Nasal cavity respiratory epithelium epithelial cell of viscerocranial mucosa (primary cell): ENCODE measurements at places on chromosomes 12 and 14. TPM values are rescaled to one million over a fixed set of nuclear protein-coding genes. Genes with fewer than 3 reads are reported as not detected.

OR4K5 gene
- not detected in 2 replicates for total RNA-seq

HOXC5 gene
- not detected in 2 replicates for total RNA-seq

DIP2B gene
- 26.7 and 71.0 TPM in 2 replicates for total RNA-seq

MDGA2 gene
- not detected in 2 replicates for total RNA-seq

LRFN5 gene
- under 0.01 TPM in 1 of 2 replicates, not detected in the other for total RNA-seq

CTSG gene
- total RNA-seq, result not detected in 2 replicates

LBHD2 gene
- total RNA-seq, result not detected in 2 replicates

CISTR gene
- total RNA-seq, result not detected in 2 replicates

ABCD2 gene
- under 0.01 TPM in 1 of 2 replicates, not detected in the other for total RNA-seq

GALNT16 gene
- total RNA-seq, result not detected in 2 replicates

MMAB gene
- total RNA-seq, result 23.9 and 25.8 TPM in 2 replicates

KERA gene
- total RNA-seq, result not detected in 2 replicates

PLXNC1 gene
- total RNA-seq, result 0.50 TPM in 1 of 2 replicates, not detected in the other

DNAAF2 gene
- 12.6 and 12.9 TPM in 2 replicates for total RNA-seq

TAS2R43 gene
- total RNA-seq, result 0.34 TPM in 1 of 2 replicates, not detected in the other

KRT73 gene
- total RNA-seq, result not detected in 2 replicates

KRT79 gene
- total RNA-seq, result under 0.01 and 0.07 TPM in 2 replicates

LRP10 gene
- total RNA-seq, result 58.1 and 144 TPM in 2 replicates

CMA1 gene
- not detected in 2 replicates for total RNA-seq

RAB35 gene
- 24.9 and 33.3 TPM in 2 replicates for total RNA-seq

BCL2L14 gene
- not detected in 2 replicates for total RNA-seq

PTPN21 gene
- 5.8 and 13.4 TPM in 2 replicates for total RNA-seq

NEUROD4 gene
- not detected in 2 replicates for total RNA-seq

PLD4 gene
- not detected in 2 replicates for total RNA-seq

ABHD4 gene
- total RNA-seq, result 6.5 and 17.7 TPM in 2 replicates
